Ovary (tissue), 10 donors: ENCODE measurements at places on chromosomes 7 and 10.

DNA sequence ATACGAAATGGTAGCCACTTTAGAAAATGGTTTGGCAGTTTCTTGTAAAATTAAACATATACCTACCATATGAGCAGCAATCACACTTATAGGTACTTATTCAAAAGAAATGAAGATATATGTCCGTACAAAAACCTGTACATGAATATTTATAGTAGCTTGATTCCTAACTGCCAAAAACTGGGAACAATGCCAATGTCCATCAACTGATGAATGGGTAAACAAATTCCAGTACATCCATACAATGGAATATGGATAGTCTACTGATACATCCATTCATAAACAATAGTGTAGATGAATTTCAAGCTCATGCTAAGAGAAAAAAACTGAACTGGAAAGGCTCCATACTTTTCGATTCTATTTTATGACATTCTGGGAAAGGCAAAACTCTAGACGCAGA is 68.5 kb downstream of the AGK start:
- DNase-seq, result no peak

- no peak for DNase-seq
Observed at GRCh38 chr7:136726460-136726859, 142.0 kb upstream of the CHRM2 start.

DNA sequence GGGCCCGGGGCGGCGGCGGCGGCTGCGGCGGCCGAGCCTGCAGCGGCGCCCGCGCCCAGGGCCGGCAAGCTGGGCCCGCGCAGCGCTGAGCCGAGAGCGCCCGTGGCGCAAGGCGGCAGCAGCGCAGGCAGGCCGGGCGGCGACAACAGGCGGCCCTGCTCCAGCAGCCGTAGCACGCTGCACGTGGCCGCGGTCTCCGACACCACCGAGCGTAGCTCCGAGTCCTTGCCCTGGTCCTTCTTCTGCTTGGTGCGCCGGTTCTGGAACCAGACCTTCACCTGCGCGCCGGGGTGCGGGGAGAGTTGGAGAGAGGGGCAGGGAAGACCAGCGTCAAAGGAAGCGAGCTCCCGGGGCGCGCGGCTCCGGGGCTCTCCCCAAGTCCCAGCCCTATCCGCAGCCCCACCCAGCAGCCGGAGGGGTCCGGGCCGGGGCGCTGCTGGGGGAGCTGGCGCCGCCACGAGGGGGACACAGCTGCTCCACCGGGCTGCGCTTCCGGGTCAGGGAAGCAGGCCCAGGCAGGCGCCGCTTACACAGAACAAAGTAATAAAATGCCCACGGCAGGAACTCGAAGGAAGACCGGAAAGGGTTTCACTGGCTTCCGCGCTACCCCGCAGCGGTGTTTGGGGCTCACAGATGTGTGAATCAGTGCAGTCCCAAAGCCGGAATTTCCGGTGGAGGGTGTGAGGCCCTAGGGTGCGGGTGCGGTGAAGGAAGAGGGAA is 3.6 kb downstream of the VAX1 start:
- DNase-seq, result no peak

GRCh38 chr10:94192974-94193373 is 169.8 kb downstream of the NOC3L start:
- no peak for DNase-seq

- DNase-seq, result no peak
Observed at GRCh38 chr10:84822931-84823630, 494.7 kb downstream of the CCSER2 start.
